ENCODE measurements at places on chromosomes 7 and 10.

GRCh38 chr7:67644151-67644550, 647.5 kb downstream of the TYW1 start:
- DNase-seq: no peak

DNA sequence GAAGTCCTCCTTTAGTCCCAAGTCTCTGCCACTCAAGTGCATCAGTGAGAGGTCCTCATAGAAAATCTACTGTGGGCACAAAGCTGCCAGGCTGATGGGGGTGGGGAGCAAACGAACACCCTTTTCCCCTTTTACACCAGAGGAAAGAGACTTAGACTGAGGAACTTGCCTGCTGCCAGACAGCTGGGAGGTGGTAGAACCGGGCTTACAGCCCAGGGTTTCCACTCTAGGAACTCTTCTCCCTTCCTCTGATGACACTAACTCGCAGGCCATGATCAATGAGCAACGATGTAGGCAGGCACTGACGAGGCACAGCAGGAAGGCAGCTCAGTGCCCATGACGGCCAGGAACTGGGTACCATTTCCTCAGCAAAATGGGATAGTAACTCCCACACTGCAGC, 11.0 kb upstream of the SH2D4B start:
- DNase-seq: no peak

- DNase-seq: no peak
Observed at GRCh38 chr7:116403265-116403664, 96.3 kb upstream of the CAV2 start.

GRCh38 chr10:22340329-22341189, 4.7 kb upstream of the SPAG6 start:
- peak; percentile 64 for DNase-seq
